ENCODE measurements at places on chromosomes 4 and X. TPM values are rescaled to one million over a fixed set of nuclear protein-coding genes. Genes with fewer than 3 reads are reported as not detected.

The GAGE1 gene
- not detected for total RNA-seq

The CLCN4 gene
- 1.2 TPM for total RNA-seq

The CCNA2 gene
- total RNA-seq: 106 TPM

The PNCK gene
- total RNA-seq: not detected

The CLIC2 gene
- total RNA-seq: not detected

The PCYT1B gene
- total RNA-seq: 3.5 TPM

The ADAMTS3 gene
- total RNA-seq: 4.6 TPM

The FGFR3 gene
- total RNA-seq: 8.1 TPM

The NDST4 gene
- total RNA-seq: not detected

The ARHGAP10 gene
- total RNA-seq: 12.9 TPM

The MBNL3 gene
- 6.3 TPM for total RNA-seq

The ASB9 gene
- 9.6 TPM for total RNA-seq

The STK32B gene
- total RNA-seq: 4.2 TPM
